ENCODE measurements at places on chromosomes 6 and 20. TPM values are rescaled to one million over a fixed set of nuclear protein-coding genes. Genes with fewer than 3 reads are reported as not detected.

GRCh38 chr6:122702841-122703240 lies 76.7 kb upstream of the FABP7 start:
- DNase-seq, result no peak

DNA sequence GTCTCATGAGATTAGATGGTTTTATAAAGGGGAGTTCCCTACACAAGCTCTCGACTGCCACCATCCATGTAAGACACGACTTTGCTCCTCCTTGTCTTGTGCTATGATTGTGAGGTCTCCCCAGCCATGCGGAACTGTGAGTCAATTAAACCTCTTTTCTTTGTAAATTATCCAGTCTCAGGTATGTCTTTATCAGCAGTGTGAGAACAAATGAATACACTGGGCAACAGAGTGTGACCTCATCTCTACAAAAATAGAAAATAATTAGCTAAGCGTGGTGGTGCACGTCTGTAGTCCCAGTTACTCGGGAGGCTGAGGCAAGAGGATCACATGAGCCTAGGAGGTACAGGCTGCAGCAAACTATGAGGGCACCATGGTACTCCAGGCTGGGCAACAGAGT lies 51.3 kb downstream of the MDN1 start:
- DNase-seq, result no peak

The EYA2 gene
- 2.5 TPM for total RNA-seq

The SYCP2L gene
- not detected for total RNA-seq

The ELOVL4 gene
- 2.3 TPM for total RNA-seq

GRCh38 chr6:137497721-137498463 lies 3.7 kb upstream of the OLIG3 start:
- DNase-seq, result no peak

DNA sequence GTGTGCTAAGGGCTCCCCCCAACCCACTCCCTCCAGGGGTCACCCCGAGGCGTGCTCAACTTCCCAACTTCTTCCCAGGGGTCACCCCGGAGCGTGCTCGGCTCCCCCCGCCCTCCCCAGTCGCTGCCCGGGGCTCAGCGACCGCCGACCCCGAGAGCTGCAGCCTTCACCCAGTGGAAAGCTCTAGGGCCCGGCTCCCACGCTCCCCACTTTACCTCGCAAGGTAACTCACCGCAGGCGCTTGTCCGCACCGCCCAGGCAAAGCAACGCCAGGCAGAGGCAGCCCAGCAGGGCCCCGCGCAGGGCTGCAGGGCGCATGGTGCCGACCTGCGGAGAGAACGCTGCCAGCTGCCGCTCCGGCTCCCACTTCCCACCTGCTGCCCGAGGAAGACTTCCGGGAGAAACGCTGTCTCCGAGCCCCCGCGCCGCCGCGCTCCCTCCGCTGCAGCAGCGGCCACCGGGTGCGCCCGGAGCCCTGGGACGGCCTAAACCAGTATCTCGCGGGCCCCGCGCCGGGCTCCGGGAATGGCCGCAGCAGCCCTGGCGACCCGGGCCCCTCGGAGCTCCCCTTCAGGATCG lies 396 bp downstream of the RNASET2 start:
- DNase-seq, result peak; percentile 15

GRCh38 chr20:50111120-50111828 lies 1.7 kb downstream of the UBE2V1 start:
- DNase-seq, result peak; percentile 73

GRCh38 chr6:112827793-112828192 lies 480.7 kb downstream of the RFPL4B start:
- DNase-seq, result no peak

- no peak for DNase-seq
Observed at GRCh38 chr6:26173836-26174145, 86.6 kb downstream of the HFE start.

- peak; percentile 28 for DNase-seq
Observed at GRCh38 chr20:46206025-46206424, 87.9 kb downstream of the CD40 start.

DNA sequence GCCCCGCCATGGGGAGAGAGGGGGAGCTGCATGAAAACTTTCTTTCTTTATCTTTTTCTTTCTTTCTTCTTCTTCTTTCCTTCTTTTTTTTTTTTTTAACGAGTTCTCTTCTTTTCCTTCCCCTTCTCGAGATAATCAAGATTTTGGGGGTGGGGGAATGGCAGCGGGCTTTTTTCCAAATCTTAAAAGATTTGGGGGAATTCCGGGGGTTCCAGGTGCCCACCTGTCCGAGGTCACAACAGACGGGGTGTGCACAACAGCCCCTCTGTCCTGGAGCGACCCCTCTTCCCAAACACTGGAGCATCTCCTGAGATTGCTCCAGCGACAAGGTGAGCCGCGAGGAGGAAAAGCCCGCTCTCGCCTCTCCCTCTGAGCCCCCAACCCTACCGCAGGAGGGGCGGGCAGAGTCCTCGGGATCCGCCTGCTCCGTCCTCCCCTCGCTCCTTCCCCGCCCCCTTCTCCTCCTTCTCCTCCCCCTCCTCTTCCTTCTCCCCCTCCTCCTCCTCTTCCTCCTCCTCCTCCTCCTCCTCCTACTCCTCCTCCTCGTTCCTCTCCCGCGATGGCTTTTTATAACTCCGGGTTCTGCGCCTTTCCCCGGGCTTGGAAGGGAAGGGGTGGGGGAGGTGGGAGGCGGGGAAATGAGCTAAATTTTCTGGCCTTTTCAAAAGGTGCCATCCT lies 689 bp upstream of the KCNB1 start:
- DNase-seq, result no peak

DNA sequence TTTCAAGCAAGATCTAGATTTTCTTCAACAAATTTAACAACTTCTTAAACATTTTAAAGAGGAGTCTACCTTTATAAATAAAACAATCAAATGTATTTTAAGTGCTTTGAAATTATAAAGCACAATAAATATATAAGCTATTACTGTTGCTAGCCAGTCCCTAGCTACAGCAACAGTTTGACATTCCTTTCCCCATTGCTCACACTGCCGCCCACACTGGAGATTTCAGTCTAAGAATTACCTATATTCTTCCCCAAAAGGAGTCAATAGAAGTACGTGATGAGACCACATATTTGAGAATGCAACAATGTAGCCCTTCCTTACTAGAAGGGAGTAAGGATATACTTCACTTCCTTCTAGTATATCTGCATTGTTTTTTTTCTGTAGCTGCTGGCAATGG lies 65.3 kb upstream of the RNF146 start:
- peak; percentile 78 for DNase-seq

DNA sequence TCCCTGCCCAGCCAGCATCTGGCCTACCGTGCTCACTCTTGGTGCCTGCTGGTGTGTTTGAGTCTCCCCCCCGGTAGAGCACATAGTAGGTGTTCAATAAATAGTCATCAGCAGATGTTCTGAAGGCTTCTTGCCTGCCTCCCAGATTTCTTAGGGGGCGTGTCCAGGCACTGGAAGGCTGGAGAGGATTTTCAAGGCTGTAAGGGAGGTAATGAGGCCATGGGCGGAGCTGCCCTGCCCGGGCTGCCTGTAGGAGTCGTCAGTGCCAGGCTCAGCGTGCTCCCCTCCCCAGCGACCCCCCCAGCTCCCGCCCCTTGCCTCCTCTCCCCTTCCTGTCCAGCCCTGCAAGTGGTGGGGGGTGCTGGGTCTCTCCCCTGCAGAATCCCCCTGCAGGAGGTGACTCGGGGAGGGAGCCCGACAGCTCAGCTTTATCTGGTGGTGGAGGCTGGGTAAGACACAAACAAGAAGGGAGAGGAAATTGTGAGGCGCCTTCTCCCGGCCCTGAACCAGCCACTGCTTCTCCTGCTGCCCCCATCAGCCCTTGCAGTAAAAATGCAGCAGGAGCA lies 55.9 kb downstream of the BCAS4 start:
- no peak for DNase-seq

The LY86 gene
- total RNA-seq, result not detected
